MG63 (cell line): ENCODE measurements at places on chromosomes 12 and 14. TPM values are rescaled to one million over a fixed set of nuclear protein-coding genes. Genes with fewer than 3 reads are reported as not detected.

GRCh38 chr14:88775532-88775931 lies 17.2 kb downstream of the EML5 start:
- DNase-seq, result no peak

- peak; percentile 13 for DNase-seq
These were observed 14.9 kb upstream of the CCDC60 start for GRCh38 chr12:119319638-119320037.

DNA sequence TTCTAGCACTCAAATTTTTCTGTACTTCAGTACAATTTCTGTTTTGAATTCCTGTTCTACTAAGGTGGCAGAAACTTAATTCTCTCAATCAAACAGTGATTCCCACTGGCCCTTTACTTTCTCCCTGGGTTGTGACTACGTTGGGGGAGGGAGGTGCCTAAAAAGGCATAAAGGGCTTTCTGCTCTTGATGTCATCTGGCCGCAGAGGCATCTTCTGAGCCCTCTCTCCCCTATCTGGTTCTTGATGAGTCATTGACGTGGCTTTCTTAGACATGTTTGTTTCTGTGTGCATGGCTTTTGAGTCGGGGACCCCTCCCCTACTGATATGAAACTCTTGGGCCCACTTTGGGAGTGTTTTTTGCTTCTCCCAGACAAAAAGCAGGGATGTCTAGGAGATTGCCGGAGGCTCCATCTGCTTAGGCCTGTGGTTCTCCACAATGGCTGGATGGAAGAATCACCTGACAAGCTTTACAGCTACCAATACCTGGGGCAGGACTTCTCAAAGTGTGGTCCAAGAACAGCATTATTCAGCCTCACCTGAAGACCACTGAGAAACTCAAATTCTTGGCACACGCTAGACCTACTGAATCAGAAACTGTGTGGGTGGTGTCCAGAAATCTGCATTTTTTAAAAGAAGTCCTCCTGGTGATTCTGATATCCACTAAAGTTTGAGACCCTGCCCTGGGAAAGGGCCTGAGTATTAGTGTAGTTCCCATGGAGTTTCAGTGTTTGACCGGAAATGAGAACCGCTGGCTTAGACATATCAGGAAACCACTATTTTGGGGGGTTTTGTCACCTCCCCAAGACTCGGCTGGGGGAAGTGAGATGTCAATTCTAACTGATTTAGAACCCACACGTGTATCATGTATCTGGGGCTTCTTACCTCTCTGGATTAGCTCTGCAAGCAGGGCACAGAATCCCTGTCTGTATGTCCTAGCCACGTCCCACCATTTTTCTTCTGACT lies 395.7 kb upstream of the PDE3A start:
- no peak for DNase-seq

GRCh38 chr12:77830583-77831351 lies at the start of gene NAV3:
Gene NAV3, plus strand, starts transcription at chr12:77830894. Its CDS starts 568 bp downstream, at chr12:77831462.
- DNase-seq, result no peak

DNA sequence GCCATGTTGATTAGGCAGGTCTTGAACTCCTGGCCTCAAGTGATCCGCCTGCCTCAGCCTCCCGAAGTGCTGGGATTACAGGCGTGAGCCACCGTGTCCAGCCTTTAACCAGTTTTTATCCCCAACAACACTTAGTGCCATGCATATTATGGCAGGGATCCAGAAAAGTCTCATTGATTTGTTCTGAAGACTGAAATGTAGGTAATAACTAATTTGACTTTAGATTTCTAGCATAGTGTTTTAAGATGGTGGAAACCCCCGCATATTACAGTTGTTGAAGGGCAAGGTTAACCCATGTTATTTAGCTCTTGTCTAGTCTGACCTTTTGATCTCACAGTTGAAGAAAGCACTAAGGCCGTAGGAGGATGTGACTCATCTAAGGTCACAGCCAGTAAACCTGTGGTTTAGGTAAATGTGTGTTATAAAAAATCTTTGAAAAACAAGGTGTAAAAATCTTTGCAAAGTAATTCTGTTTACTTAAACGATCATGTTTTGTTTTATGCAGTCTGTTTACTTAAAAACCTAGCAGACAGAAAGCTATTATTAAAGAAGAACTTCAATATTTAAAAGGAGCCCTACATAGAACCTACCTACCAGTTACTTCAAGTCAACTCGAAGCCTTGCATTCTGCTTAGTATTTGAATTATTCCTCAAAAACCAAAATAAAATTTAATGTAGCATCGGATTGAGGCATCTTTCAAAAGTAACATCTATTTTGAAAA lies 24.8 kb downstream of the BICDL1 start:
- DNase-seq, result no peak

GRCh38 chr14:91415794-91416743 lies 1.6 kb downstream of the CCDC88C start:
- DNase-seq, result no peak

Gene BDKRB2
- 8.0 and 8.8 TPM in 2 replicates for total RNA-seq
